ENCODE measurements at places on chromosomes 1 and 21. TPM values are rescaled to one million over a fixed set of nuclear protein-coding genes. Genes with fewer than 3 reads are reported as not detected.

GRCh38 chr1:112673592-112674439 is 643 bp upstream of the MOV10 start:
- peak; percentile 72 for DNase-seq

DNA sequence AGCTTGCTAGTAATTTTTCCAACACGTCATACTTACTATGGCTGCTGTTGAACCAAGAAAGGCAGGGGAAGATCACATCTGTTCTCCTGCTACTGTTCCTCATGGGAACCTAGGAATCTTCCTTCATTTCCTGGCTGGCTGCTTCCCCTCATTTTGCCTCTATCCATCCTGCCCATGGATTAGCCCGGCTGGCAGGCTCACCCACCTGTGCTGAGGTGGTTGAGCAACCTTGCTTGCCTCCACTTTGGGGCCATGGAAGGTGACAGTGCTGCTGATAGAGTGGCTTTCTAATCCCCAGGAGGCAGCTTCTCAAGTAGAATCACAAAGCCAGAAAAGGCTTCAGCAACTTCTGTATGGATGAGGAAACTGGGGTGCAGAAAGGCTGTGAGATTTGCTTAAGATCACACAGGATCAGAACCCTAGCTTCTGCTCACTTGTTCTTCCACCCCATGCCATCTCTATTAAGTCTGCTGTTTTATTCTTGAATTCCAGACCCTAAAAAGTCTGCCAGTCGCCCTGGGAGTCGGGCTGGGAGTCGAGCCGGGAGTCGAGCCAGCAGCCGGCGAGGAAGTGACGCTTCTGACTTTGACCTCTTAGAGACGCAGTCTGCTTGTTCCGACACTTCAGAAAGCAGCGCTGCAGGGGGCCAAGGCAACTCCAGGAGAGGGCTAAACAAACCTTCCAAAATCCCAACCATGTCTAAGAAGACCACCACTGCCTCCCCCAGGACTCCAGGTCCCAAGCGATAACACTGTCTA is 6.2 kb upstream of the BMP8A start:
- no peak for DNase-seq

DNA sequence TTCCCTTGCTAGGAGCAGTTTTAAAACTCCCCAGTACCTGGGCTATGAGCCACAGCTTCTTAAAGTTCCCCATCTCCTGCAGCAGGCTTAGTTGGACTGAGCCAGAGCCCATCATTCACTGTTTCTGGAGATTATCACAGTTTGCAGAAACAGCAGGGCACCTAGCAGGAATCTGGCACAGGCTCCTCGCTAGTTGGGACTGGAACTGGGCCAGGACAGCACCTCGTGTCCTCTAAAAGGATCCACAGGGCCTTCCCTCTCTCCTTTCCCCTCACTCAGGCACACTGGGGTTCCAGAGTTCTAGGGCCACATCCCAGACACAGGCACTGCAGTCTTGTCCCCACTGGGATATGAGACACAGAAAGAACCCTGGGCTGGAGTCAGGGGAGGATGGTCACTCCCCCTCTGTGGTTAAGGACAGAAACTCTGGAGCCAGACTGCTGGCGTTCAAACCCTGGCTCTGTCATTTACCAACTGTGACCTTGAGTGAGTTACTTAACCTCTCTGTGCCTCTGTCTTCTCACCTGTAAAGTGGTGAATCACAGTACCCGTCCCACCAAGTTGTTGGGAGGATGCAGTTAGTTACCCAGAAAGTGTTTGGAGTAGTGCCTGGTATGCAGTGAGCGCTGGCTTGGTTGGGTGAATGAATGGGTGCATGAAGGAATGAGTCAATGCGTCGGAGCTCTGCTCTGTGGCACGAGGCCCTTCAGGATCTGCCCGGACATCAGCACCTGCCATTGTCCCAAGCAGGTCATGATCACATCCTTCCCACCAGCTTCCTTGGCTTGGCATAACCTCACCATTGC is 18.8 kb upstream of the ECE1 start:
- no peak for DNase-seq

DNA sequence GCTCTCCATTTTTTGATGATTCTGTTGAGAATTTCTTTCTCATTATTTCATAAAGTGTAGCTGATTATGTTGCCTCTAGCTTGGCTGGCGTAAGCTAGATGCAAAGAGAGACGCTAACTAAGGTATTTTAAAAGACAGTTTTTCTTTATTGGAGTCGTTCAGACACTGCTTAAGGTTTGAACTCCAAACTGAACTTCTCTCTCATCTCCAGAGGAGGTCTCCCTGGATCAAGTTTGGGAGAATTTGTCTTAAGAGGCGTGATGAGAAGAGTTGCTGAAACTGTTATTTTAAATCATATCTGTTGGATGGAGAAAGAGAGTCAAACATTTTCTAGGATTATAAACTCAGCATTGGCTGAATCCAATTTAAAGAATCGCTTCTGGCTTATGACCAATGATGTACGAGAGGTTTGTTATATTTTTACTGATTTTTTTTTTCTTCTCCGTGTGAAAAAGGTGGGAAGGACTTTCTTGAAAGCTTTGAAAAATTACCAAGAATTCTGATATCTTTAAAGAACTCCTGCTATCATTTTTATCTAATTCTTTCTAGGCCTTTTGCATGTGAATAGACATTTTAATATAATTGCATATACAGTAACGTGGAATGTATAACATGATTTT is 34.0 kb downstream of the MAP3K7CL start:
- DNase-seq: peak; percentile 61

- DNase-seq: no peak
These were observed 3.9 kb upstream of the SLC27A3 start for GRCh38 chr1:153771261-153771660.

HES5 gene
- not detected for total RNA-seq

GRHL3 gene
- total RNA-seq: not detected

CELA2A gene
- not detected for total RNA-seq
